ENCODE measurements at places on chromosomes 3 and 15.
A peak's percentile ranks its signal among the peaks of the same experiment; 100 is the strongest.

DNA sequence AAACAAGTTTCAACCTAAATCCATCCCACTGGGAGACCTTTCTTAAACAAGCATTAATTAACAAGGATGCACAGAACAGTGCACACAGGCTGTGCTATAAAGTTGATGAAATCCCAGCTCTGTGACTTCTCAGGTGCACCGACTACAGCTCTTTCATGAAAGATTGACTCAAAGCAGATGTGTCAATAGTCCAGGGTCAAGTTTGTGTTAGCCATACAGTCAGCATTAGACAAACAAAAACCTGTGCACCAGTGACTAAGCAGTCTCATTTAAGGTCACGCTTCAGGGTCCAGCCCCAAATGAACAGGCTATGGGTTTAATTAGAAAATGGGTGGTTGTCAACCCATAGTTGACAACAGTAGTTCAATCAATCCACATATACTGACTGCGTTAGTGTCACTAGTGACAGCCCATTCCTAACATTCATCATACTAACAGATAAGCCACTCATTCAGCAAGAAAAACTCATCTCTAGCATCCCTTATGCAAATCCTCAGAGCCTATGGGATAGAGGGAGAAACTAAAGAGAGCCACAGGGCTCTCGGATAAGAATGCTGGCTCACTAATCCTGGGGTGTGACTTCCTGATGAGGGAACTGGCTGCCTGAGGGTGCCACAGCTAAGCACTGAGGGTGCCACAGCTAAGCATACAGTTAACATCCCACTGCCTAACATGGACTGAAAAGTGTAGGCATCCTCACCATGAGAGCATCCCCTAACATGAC, 84.1 kb downstream of the WNT5A start:
- DNase-seq: no peak

- DNase-seq: no peak
These were observed 16.7 kb downstream of the KAT2B start for GRCh38 chr3:20056725-20057611.

- no peak for DNase-seq
These were observed 43.1 kb upstream of the TRPC1 start for GRCh38 chr3:142680710-142681109.

DNA sequence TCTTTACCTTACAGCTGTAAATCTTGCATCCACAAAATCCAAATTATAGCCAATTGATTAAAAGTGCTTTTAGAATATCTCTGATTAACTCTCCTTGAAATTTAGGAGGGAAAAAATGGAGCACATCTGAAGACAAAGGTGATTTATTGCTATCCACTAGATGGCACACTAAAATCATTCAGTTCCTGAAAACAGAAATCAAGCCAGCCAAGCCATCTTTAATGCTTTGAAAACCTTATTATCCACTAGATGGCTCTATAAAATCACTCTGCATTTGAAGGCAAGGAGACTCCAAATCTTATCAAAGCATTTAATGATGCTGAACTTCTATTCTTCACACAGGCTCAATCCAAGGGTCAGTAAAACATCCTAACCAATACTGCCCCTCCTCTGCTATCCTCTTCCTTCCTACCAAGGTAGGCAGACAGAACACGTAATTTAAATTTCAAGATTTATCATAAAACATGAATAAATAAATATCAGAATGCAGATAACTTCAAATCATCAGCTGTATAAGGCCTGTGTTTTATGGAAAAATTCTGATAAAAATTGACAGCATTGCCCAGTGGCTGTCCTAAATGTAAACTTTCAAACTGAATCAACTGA, 48.4 kb downstream of the GOLIM4 start:
- peak; percentile 63 for DNase-seq

DNA sequence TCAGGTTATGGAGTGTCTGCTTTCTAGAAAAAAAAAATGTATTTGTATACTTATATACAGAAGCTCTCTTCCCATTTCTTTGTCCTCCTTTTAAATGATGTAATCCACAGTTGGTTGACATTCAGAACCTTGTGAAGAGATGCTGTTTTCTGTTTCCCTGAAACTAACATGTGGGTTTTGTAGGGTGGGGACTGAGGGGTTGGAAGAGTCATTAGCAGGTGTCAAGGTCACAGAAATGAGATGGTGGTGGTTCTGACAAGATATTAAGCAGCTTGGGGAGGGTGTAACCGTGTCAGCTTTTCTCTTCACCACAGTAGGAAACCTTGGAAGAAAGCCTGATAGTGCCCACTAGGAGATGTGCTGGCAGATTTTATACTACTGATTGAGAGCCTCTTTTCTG, 2.4 kb downstream of the RASA2 start:
- no peak for DNase-seq

GRCh38 chr15:43463507-43463906, 29.4 kb downstream of the TP53BP1 start:
- DNase-seq: no peak

- no peak for DNase-seq
These were observed 12.0 kb downstream of the CNTN3 start for GRCh38 chr3:74602471-74602870.

DNA sequence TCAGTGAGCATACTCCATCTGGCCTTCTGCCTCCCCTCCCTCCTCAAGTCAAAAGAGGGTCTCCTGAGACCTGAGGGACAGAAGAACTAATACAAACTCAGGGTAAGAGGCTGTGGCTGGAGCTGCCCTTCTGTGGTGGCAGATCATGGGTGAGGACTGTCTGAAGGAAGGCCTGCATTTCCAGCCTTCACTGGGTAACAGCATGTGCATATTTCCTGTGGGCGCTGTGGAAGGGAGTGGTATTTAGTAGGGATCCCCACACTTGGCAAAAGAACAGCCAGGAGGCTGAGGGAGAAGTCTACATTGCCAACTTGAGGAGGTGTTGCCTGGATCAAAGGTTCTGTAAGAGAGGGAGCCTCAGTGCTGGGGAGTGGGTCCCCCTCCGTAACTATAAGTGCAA, 10.1 kb upstream of the ESYT3 start:
- DNase-seq: no peak

DNA sequence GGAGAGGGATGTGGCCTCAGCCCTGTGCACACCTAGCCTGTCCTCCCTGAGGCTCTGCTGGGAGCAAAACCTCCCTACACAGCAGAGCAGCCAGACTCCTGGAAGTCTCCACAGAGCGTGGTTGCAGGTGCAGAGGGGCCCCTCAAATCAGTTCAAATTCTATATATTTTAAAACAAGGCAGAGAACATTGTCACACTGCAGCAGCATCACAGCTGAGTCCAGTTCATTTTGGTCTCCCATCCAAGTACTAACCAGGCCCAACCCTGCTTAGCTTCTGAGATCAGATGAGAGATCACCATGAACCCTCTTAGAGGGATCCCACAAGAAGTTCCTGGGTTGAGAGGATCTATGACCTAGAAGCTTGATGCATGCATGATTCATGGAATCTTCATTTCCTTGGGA, 331.0 kb upstream of the RGMA start:
- no peak for DNase-seq

DNA sequence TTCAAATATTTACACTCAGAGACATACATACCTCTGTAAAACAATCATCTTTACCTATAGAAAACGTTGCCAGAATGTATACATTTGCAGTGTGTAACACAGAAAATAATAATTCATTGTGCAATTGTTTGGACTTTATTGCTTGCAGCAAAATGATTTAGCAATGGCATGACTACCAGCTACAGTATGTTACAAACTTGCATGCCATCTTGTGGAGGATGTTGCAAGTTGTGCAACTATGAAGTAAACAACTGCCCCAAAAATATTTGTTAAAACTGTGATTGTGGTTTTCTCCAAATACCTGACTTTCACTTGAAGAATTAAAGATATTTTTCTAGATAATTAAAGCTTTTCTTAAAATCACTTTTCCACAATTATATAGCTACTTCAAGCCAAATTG, 27.1 kb upstream of the C3orf49 start:
- DNase-seq: peak; percentile 13

DNA sequence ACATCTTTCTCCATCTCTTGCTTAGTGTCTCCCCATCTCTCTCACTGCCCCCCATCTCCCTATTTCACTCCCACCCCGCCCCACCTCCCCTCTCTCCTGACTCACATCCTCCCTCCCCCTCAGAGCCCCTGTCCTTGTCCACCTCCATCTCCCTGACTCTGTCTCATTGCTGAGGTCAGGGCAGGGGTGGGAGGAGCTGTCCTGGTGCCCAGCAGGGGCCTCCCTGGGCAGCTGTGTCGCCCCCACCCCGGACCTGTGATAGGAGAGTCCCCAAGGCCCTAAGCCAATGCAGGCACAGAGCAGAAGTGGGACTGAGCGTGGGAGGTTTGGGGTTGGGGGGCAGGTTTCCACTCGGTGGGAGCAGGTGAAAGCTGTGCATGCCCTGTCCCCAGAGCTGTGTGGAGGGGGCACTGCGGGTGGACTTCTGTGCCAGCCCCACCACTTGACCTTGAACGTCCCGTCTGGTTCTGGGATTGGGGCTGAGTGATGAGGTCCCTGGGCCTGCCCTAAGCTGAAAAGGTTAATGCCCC, 210.8 kb downstream of the TBC1D2B start:
- DNase-seq: no peak

DNA sequence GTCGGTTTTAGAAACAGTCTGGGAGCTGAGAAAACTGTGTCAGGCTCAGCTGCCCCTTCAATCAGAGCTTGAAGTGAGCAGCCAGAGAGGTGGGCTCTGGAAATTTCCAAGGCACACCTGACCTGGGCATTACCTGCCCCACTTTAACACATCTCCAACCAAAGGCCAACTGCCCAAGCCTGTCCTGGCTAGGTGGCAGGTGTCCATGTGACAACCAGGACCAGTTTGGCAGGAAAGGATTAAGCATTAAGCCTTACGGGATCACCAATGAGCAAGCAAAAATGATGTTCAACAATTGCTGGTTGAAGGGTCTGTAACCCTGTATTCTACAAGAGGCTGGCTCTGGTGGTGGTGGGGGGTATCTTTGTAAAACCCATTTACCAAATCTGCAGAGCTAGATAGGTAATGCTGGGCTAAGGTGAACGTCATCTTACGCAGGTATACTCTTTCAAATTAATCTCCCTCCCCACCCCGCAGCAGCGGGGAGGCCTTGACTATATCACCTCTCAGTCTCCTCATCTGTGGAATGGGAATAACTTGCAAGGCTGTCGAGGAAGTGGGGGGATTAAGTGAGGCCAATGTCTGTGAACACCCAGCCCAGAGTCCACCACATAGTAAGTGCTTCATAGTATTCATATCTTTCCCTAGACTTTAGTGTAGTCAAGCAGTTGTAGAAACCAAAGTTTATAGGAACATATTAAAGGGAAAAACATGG, 183.2 kb downstream of the MEGF11 start:
- no peak for DNase-seq

GRCh38 chr3:63349583-63350573, 71.8 kb downstream of the SYNPR start:
- peak; percentile 61 for DNase-seq

- DNase-seq: no peak
These were observed 218.0 kb downstream of the ZNF385D start for GRCh38 chr3:21533002-21533401.

DNA sequence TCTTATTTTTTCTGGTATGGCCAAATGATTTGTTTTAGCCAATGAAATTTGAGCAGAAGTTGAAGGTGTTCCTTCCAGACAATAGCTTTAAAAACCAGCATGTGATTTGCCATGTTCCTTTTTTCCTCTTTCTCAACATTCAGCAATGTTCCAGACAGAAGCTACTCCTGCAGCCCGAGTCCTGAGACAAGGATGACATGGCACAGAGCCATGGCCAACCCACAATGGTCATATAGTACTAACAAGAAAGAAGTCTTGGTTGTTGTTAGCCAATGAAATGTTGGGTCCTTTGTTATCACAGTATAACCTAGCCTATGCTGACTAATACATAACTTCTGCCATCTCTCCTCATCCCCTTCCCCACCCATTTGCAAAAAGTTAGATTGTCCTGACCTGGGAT, 211.1 kb upstream of the STT3B start:
- DNase-seq: no peak

DNA sequence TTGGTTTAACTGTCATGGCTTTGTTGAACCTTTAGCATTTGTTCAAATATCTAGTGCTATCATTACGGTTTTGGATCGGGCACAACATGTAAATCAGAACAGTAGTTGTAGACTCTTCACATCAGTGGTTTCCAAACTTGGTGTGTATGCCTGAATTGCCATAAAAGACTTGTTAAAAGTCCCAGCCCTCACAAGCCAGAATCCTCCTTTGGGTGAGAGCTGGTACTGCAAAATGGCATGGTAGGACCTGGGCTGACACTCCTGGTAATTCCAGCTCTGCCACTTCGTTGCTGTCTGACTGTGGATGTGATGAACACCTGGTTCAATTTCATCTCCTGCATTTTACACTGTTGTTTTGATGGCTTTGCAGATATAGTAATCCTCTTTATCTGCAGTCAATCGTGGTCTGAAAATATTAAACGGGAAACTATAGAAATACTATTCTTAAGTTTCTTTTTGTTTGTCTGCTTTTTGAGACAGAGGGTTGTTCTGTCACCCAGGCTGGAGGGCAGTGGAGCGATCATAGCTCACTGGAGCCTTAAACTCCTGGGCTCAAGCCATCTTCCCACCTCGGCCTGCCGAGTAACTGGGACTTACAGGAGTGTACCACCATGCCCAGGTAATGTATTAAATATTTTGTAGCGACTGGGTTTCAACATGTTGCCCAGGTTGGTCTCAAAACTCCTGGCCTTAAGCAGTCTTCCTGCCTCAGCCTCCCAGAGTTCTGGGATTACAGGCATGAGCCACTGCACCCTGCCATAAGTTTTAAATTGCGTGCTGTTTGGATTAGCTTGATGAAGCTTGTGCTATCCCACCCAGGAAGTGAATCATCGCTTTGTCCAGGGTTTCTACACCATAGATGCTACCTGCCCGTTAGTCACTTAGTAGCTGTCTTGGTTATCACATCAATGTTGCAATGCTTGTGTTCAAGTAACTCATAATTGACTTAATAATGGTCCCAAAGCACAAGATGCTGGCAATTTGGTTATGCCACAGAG, 61.6 kb downstream of the RAB7A start:
- DNase-seq: no peak

- DNase-seq: no peak
These were observed 48.7 kb downstream of the TRAK1 start for GRCh38 chr3:42139621-42140453.

GRCh38 chr15:96002890-96003859, 327.3 kb upstream of the NR2F2 start:
- DNase-seq: no peak

DNA sequence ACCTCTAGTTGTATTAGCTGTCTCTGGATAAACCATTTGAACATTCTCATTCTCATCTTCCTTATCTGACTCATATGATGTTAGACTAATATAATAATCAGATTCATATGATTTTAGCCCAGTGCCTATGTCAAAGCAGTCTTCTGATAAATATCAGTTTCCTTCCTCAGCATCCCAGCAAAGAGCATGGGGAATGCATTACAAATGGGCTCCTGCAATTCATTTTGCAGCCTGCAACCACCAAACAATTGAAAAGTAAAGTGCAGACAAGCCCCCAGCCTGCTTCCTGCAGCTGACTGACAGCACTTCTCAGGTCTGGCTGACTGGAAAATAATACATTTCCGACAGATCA, 78.2 kb upstream of the STAC start:
- no peak for DNase-seq

GRCh38 chr3:149581248-149581647, 76.6 kb downstream of the WWTR1 start:
- DNase-seq: no peak
